Cortex of kidney (tissue), 1 donor: ENCODE measurements at places on chromosomes 2 and 18.

DNA sequence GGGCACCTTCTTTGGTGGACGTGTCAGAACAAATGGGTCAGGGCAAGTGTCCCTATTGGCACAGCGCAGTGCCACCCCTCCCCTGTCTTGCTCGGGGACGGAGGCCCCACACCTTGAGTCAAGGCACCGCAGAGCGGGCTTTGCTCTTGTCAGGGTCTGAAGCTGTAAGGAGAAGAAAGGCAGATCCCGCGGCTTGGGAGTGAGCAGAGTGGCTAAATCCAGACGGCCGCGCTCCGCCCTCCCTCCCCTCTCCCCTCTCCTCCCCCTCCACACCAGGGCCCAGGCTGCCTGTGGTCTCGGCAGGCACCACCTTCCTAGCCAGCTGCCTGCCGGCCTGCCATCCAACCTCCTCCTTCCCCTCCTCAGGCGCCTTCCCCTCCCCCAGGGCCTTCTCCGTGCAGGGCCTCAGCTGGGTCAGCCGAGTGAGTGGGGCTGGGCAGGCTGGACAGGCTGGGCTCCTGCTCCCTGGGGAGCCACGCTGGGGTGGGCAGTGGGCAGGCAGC, 25.8 kb downstream of the SPEG start:
- DNase-seq, result no peak

- no peak for DNase-seq
Measured at GRCh38 chr2:184336688-184337087, 261.6 kb upstream of the ZNF804A start.

DNA sequence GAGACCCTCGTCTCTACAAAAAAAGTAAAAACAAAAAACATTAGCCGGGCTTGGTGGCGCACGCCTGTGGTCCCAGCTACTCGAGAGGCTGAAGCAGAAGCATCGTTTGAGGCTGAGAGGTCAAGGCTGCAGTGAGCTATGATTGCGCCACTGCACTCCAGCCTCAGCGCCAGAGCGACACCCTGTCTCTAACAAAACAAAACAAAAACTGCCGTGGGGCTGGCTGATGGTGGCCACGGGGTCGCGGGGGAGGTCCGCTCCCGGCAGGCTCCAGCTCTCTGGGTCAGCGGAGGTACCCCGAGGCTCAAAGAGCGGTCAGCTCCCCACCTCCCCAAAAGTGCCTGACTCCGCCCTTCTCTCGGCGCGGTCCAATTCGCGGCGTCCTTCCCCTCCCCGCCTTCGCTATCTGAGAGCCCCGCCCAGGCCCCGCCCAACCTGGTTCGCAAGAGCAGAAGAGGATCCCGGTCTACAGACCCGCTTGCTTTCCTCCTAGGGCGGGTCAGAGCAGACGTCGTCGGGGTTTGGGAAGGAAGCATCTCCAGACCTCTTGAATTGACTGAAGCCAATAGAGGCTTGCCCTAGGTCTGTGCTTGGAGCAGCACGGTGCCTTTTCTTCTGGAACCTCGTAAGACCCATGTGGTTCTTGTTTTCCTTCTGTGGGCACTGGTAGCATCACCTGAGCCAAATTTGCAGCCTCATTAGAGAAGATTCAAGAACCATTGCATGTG, 7.8 kb downstream of the RAX start:
- DNase-seq, result no peak

- DNase-seq, result no peak
Measured at GRCh38 chr2:69985216-69985615, 23.8 kb upstream of the ASPRV1 start.

- DNase-seq, result no peak
Measured at GRCh38 chr2:3587021-3587420, 7.9 kb upstream of the COLEC11 start.

DNA sequence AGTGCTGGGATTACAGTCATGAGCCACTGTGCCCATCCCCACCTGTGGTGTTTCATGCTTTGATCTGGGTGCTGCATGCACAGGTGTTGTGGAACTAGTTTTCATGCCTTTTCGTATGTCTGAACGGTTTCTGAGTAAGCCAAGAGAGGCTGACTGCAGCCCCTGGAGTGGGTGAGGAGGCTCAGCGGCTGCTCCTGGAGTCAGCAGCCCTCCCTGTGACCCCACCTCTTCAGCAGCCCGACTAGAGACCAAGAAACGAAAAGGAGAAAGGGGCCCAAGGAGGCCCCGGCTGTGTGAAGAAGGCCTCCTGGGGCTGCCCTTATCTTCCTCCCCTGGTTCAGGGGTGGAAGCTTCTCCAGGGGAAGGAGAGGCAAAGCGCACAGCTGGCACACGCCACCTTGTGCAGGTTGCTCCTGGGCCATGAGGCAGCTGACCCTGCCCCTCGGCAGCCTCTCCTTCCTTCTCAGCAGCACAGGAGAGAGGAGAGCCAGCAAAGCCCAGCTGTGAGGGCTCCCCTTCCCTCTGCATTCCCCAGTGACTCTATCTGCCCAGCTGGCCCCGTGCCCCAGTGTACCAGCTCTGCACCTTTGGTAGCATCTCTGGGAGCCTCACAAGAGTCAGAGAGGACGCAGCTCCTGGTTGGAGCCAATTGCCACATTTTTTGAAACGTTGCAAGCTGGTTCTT, 182.5 kb upstream of the HS6ST1 start:
- DNase-seq, result no peak

DNA sequence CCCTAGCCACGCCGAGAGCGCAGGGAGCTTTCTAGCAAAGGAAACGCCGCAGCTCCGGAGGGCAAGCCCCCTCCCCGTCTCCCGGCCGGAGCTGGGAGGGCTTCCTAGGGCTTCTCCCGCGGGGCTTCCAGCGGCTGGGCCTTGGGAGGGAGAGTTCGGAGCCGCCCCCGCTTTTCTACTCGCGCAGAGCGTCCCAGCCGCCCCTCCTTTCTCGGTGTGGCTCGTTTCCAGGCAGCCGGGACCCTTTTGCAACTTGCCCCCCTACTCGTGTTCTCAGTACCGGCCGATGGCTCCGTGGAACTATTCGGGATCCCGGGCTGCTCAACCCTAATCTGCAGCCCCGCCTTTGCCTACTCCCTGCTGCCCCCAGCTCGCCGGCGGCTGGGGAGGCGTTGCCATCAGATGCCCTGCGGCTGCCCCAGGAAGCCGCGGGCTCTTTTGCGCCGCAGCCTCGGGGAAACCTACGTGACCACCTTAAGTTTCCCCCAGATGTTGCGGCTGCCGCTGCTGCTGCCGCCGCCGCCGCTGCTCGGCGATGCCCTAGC, 1.5 kb upstream of the NR4A2 start:
- DNase-seq, result no peak

GRCh38 chr2:146642066-146642465, 1202.8 kb upstream of the ACVR2A start:
- no peak for DNase-seq

- no peak for DNase-seq
Measured at GRCh38 chr2:133955169-133955568, 298.7 kb upstream of the MGAT5 start.

GRCh38 chr18:54181856-54182602, 42.4 kb downstream of the MBD2 start:
- DNase-seq, result no peak

DNA sequence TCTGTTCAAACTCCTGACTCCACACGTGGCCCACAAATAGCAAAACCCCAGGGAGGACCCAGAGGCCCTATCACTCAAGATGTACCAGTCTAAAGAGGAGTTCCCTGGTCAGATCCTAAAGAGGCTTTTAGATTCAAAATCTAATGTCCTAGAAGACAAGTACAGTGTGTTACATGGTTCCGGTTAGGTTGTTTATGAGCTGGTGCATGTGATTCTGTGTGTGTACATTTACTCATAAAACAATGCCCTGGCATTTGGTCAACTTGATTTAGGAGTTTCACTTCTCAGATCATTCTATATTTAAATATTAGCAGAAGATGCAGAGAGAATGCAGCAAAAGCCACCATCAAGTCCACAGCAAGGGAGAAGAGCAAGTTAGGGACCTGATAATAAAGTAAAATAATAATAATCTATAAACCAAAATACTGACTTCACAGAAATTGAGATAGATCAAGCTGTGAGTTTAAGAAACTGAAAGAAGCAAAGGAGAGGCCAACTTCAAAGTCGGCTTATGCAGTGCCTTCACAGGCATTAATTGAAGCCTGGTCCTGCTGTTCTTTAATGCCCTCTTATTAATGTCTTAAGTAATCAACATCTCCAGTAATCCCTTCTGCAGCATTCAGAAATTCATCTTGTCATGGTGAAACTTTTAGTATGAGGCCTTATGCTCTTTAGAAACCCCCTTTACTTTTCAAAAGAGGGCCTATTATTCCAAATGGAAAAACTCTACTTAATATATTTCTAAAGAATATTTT, 4.2 kb upstream of the AP1S3 start:
- no peak for DNase-seq

DNA sequence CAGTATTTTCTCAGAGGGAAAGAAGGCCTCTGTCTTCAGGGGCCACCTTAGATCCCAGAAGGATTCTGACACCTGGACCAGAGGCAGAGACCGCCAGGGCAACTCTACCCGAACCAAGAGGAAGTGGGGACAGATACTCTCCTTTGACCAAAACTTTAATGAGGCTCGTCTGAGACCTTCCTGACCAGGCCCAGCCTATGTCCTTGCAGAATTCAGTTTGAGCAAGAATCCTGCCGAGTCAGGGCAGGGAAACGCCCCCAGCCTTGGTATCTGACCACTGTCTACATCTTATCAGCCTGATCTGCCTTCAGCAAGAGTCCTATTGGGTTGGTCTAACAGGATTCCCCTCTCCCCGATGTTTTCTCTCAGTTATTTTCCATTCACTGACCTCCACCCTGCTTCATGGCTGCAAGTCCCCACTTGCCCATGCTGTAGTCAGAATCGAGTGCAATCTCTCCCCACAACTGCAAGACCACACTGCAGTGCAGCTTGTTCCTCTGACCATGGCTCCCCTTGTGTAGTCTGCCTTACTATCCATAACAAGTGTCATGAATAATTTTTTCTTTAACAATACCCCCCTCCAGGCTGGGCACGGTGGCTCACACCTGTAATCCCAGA, 95.0 kb downstream of the MSH2 start:
- DNase-seq, result no peak

DNA sequence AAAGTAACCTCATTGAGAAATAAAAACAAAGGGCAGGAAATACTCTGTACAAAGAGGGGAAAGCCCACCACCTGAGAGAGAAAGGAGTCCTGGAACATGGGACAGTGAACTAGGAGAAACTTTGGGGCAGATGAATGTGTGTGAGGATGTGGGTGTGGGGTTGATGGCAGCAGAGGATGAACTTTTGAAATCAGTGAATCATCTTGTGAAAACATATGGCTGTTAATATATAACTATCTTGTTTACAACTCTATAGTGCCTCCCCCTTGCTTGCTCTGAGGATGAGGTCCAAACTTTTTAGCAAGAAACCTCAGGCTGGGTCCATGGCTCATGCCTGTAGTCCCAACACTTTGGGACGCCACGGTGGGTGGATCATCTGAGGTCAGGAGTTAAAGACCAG, 171.8 kb upstream of the LHCGR start:
- DNase-seq, result no peak

GRCh38 chr2:218138047-218138446, 12.2 kb downstream of the CXCR2 start:
- DNase-seq, result no peak

- no peak for DNase-seq
Measured at GRCh38 chr18:4134700-4135099, 320.4 kb downstream of the DLGAP1 start.

DNA sequence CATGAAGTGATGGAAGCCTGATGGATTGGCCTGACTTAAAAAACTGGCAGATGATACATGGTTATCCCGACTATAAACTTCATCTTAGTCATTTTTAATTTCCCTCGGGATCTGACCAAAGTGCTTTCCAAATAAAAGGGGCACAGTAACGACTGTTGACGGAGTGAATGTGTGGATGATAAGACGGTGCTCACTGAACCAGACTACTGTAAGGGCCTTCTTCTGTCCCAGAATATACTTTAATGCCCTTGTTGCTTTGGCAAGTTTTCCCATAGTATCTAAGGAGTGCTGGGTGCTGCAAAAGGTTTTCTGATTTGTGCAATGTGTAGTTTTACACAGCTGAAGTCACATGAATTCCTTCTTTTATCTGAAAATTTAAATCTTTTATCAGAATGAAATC, 373.5 kb downstream of the DSEL start:
- DNase-seq, result no peak

GRCh38 chr2:153595939-153596338, 117.4 kb upstream of the RPRM start:
- no peak for DNase-seq

GRCh38 chr18:22285361-22286140, 116.2 kb downstream of the GATA6 start:
- DNase-seq, result no peak

GRCh38 chr2:182558564-182558963, 131.7 kb upstream of the PDE1A start:
- DNase-seq, result no peak

GRCh38 chr2:130374587-130375290, 18.9 kb downstream of the PTPN18 start:
- no peak for DNase-seq

- no peak for DNase-seq
Measured at GRCh38 chr2:124315221-124315880, 290.3 kb downstream of the CNTNAP5 start.

- no peak for DNase-seq
Measured at GRCh38 chr18:5619376-5619775, 75.6 kb upstream of the EPB41L3 start.

DNA sequence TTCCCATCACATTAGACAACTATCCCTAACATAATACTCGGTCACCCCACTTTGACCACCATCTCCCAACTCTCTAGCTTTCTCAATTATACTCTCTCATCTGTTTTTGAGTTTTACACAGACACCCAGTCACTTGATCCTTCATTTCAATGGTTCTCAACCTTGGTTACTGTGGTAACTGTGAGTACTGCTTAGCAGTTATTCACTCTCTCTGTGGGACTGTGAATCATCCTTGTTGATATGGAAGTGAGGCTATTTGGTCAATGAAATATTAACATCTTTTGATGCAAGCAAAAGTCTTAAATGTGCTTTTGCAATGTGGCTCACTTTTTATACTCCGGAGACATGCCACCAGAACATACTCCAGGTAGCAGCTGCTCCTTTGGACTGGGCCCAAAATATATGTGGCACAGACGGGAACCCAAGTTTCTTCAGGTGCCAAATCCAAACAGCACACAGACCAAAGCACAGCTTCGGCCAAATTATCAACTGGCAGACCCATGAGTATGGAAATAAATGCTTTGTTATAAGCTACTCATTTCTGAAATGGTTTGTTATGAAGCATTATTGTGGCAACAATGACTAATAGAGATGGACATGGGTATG, 75.0 kb upstream of the SLC25A52 start:
- no peak for DNase-seq

DNA sequence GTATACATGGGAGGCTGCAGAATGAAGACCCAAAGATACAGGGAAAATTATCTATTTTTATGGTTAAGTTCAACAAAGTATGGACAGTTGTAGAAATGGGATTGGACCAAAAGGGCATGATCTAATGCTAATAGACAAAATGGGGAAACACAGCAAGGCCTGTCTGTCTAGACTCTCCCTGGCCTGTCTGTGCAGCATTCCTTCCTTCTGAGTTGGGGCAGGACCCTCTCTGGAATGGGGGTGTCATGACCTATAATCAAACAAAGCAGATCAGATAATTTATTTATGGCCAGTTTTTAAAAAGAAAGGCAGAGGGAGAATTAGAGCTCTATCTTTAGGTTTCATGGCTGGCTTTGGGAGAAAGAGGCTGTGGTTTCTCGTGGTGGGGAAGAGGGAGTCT, 104.4 kb downstream of the CTIF start:
- DNase-seq, result no peak

GRCh38 chr2:170143045-170143717, 34.8 kb upstream of the MYO3B start:
- no peak for DNase-seq

- no peak for DNase-seq
Measured at GRCh38 chr2:169108099-169108884, 38.9 kb downstream of the DHRS9 start.
